ENCODE measurements at places on chromosomes 1 and 21.

- DNase-seq: no peak
Observed at GRCh38 chr1:32761936-32762335, 55.2 kb downstream of the YARS1 start.

DNA sequence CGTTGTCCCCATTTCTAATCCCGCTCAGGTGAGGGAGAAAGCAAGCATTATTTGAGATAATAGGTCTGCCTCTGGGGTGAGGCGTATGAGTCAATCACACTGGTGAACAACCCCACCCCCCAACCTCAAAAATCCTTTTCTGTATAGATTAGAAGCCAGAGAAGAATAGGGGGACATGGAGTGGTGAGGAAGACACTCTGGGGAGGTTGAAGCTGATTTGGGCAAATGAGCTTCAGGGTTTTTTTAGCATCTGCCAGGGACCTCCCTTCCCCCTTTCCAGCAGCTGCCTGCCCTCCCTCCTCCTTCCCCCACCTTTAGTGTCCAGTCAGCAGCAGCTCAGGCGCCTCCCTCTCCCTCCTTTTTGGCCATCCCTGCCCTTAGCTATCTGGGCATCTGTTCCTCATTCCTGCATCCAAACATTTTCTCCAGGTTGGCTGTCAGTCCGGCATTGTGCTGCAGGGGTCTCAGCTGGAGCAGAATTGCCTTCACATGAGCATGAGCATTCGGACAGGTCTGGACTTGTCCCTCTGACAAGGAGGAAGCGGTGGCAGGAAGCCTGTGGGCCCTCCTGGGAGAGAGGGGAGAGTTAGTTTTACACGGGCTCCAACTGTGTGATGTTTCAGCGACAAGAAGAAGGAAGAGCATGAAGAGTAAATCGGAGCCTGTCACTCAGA is 30.8 kb upstream of the PTGFRN start:
- no peak for DNase-seq

DNA sequence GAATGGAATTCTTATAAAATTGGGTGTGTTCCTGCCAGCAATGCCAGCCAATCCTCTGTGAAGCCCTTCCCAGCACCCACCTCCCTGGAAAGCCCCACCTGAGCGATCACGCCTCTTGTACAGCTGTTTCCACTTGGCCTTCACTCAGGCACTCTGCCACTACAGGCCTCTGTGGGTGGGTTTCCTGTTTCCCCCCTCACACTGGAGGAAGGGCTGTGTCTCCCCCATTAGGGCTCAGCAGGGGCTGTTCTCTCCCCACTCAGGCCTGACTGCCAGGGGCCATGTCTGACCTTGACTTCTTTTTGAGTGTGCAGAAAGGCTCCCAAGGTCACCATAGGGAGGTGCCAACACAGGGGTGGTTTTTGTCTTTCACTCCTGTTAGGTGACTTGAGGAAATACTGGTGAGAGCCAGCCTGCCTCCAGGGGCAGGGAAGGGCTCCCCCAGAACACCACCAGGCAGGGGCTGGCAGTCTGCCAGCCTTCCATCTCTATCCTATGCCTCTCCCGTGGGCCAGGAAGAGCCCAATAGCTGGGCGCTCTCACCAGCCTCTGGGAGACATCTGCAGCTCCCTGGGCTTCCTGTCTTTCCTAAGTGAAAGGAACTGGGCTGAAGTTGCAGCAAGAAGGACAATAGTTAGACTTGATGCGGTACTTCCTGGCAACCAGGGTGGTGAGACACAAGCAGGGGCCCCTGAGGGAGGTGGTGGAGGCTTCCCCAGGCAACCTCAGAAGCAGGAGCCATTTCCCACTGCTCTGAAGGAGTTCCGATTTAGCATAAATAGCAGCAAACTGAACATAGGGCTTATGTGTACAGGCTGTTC is 49.1 kb downstream of the ELK4 start:
- DNase-seq: no peak

DNA sequence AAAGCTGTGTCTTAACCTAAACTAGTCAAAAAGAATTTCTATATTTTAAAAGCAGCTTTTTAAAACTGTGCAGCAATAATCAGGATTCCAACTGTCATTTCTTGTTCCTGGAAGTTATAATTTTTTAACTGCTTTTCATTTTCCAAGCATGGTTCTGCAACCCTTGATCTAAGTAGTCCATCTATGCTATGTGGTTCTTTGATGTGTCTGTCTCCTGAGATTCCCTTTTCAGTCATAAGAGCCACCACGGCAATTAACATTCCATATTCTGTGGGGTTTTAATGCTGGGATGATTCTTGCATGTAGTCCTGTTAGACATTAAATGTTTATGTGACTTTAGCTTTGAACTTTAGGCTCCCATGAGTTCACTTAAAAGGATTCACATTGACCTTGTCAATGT is 220.4 kb downstream of the TPR start:
- no peak for DNase-seq

DNA sequence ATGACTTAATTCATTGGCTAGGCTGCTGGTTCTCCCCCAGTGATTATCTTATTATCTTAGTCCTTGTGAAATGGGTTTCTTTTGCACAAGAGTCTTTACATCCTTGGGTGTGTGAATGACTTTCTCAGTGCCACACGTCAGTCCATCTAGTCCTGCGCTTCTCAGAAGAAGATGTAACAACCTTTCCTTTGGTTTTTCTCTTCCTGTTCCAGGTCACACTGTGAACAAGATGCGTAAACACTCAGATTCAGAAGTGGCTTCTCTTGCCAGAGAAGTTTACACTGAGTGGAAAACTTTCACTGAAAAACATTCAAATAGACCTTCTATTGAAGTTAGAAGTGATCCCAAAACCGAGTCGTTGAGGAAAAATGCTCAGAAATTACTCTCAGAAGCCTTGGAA is 35.0 kb downstream of the TCEANC2 start:
- DNase-seq: no peak

- no peak for DNase-seq
Observed at GRCh38 chr1:42587753-42588152, 70.5 kb upstream of the PPIH start.

GRCh38 chr1:55156093-55156492 is 59.1 kb downstream of the USP24 start:
- no peak for DNase-seq

- DNase-seq: no peak
Observed at GRCh38 chr21:42861311-42861847, 18.0 kb downstream of the WDR4 start.

DNA sequence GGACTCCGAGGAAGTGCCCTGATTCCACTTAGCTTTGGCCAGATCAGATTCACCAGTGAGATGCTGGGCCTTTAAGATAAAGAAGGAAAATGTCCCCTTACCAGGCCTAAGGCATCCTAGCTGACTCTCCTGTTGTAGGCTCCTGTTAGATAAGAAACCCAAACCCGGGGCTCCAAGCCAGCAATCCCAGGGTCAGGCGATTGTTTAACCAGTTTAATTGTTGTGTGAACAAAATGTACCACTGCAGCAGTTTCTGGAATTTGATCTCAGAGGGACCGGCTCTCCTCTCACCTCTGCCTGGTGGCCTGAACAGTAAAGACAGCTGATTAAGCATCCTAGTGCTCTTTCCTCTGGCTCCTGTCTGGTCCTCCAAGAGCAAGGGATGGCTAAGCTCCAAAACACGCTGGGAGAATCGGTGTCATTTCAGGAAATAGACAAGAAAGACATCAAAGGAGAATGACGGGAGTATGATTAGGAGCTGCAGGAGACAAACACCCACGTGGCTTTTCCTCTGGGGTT is 9.3 kb upstream of the KLHDC8A start:
- no peak for DNase-seq
